Epithelial cell of alveolus of lung (primary cell): ENCODE measurements at places on chromosomes 6 and 20. TPM values are rescaled to one million over a fixed set of nuclear protein-coding genes. Genes with fewer than 3 reads are reported as not detected.

The THBS2 gene
- 94.1 and 441 TPM in 2 replicates for total RNA-seq

The MEI4 gene
- not detected in 2 replicates for total RNA-seq

The ADGRB3 gene
- total RNA-seq, result 0.26 and 0.48 TPM in 2 replicates

The CDSN gene
- 0.13 TPM in 1 of 2 replicates, not detected in the other for total RNA-seq

The BNIP5 gene
- not detected in 2 replicates for total RNA-seq

The PTCRA gene
- not detected in 2 replicates for total RNA-seq

The RAMACL gene
- total RNA-seq, result 0.26 and 0.96 TPM in 2 replicates

The TRIM15 gene
- not detected in 2 replicates for total RNA-seq

The DSN1 gene
- total RNA-seq, result 12.2 and 17.8 TPM in 2 replicates

The LKAAEAR1 gene
- not detected in 2 replicates for total RNA-seq

The MATN4 gene
- 0.80 TPM in 1 of 2 replicates, not detected in the other for total RNA-seq

The PRSS16 gene
- 0.39 TPM in 1 of 2 replicates, not detected in the other for total RNA-seq

The BAK1 gene
- 15.1 and 17.1 TPM in 2 replicates for total RNA-seq

The SAMD10 gene
- total RNA-seq, result 1.3 and 4.0 TPM in 2 replicates

The BEND6 gene
- total RNA-seq, result 4.1 and 5.3 TPM in 2 replicates

The SCRT2 gene
- not detected in 2 replicates for total RNA-seq

The RAB5IF gene
- 81.1 and 113 TPM in 2 replicates for total RNA-seq

The HNF4A gene
- not detected in 2 replicates for total RNA-seq

The CFB gene
- total RNA-seq, result 5.2 and 10.7 TPM in 2 replicates

The CYP21A2 gene
- not detected in 2 replicates for total RNA-seq

The EPPIN gene
- not detected in 2 replicates for total RNA-seq

The NUP153 gene
- total RNA-seq, result 27.1 and 27.3 TPM in 2 replicates

The HTR1E gene
- total RNA-seq, result not detected in 2 replicates

The SLC4A11 gene
- 0.72 and 0.78 TPM in 2 replicates for total RNA-seq

The LCA5 gene
- 5.3 and 7.5 TPM in 2 replicates for total RNA-seq

The NKAPL gene
- 2.3 and 2.5 TPM in 2 replicates for total RNA-seq

The PPP1R14C gene
- 1.8 TPM in 1 of 2 replicates, not detected in the other for total RNA-seq

The PTPRA gene
- 32.7 and 36.3 TPM in 2 replicates for total RNA-seq

The STMND1 gene
- not detected in 2 replicates for total RNA-seq

The LAMA4 gene
- 88.0 and 124 TPM in 2 replicates for total RNA-seq

The TBX18 gene
- 2.7 and 7.0 TPM in 2 replicates for total RNA-seq

The BHLHE23 gene
- total RNA-seq, result not detected in 2 replicates

The LHFPL5 gene
- total RNA-seq, result not detected in 2 replicates

The LY6G6F gene
- total RNA-seq, result not detected in 2 replicates

The LPA gene
- not detected in 2 replicates for total RNA-seq

The MRAP2 gene
- total RNA-seq, result 0.13 TPM in 1 of 2 replicates, not detected in the other

The CCN6 gene
- total RNA-seq, result not detected in 2 replicates

The ARHGAP40 gene
- total RNA-seq, result 0.91 TPM in 1 of 2 replicates, not detected in the other

The OPRL1 gene
- 1.2 and 1.4 TPM in 2 replicates for total RNA-seq

The FAXC gene
- 2.2 and 3.8 TPM in 2 replicates for total RNA-seq

The KHDC1 gene
- total RNA-seq, result 3.5 and 4.2 TPM in 2 replicates

The SNAP25 gene
- total RNA-seq, result 6.6 and 28.2 TPM in 2 replicates

The HTR1B gene
- total RNA-seq, result 0.32 and 8.7 TPM in 2 replicates

The PROKR2 gene
- not detected in 2 replicates for total RNA-seq

The FILIP1 gene
- 0.26 and 0.32 TPM in 2 replicates for total RNA-seq

The AK9 gene
- 1.4 and 2.2 TPM in 2 replicates for total RNA-seq

The ADGRF5 gene
- 1.2 and 3.2 TPM in 2 replicates for total RNA-seq
